ENCODE measurements at places on chromosomes 4 and X. TPM values are rescaled to one million over a fixed set of nuclear protein-coding genes. Genes with fewer than 3 reads are reported as not detected.
A peak's percentile ranks its signal among the peaks of the same experiment; 100 is the strongest.

GRCh38 chrX:44400588-44400987 lies 57.1 kb upstream of the EFHC2 start:
- H3K36me3 ChIP-seq, result peaks cover 2% of the 10 kb centered on the region
- H3K27me3 ChIP-seq, result no peaks in the 10 kb centered on the region
- H3K27ac ChIP-seq, result no peak overlapping the region
- no peak overlapping the region for H3K4me3 ChIP-seq

- H3K36me3 ChIP-seq, result no peaks in the 10 kb centered on the region
- no peaks in the 10 kb centered on the region for H3K27me3 ChIP-seq
- H3K4me3 ChIP-seq, result no peak overlapping the region
- H3K4me1 ChIP-seq, result no peaks in the 10 kb centered on the region
These were observed 23.6 kb upstream of the MFAP3L start for GRCh38 chr4:170049766-170050165.

GRCh38 chr4:20394512-20394911 lies 142.8 kb downstream of the SLIT2 start:
- H3K27ac ChIP-seq, result no peak overlapping the region
- H3K27me3 ChIP-seq, result no peaks in the 10 kb centered on the region
- H3K4me1 ChIP-seq, result peaks cover 7% of the 10 kb centered on the region

DNA sequence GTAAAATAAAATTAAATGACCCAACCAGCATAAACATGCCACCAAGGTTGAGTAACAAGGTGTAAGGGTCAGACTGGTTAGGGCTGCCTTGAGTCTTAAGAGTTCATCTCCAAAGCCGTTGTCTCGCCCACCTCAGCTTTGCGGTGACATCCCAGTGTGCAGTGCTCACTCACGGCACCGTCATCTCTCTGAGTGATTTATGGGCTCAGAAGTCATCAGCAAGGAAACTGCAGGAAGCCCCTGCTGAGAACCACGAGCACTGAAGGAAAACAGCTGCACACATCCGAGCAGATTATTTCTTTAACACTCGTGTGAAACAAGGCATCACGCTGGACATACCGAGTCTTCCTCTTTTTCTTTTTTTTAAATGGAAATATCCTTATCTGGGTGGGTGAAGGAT lies 411.1 kb downstream of the TRIML1 start:
- no peak for DNase-seq
- H3K27me3 ChIP-seq, result no peaks in the 10 kb centered on the region
- H3K4me1 ChIP-seq, result peaks cover 27% of the 10 kb centered on the region
- H3K27ac ChIP-seq, result no peak overlapping the region
- H3K4me3 ChIP-seq, result peak overlapping the region; percentile 3

DNA sequence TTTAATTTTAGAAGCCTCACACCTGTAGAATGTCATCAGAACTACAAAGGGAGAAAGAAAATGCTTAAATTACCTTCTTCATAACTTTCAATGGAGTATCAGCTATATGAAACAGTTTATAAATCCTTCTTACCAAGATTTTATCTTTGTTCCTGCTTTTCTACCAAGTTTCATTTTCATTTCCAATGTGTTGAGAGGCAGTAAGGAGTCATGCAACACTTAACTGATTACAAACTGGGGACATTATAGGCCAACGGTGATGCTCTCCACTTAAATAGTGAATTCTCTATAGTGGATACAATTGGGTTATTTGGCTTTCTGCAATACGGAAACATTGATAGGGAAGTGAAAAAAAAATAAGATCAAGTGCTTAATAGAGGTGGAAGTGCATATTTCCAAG lies 145.2 kb upstream of the FTHL17 start:
- peaks cover 2% of the 10 kb centered on the region for H3K4me1 ChIP-seq
- no peak for DNase-seq
- no peak overlapping the region for H3K4me3 ChIP-seq
- H3K36me3 ChIP-seq, result no peaks in the 10 kb centered on the region

GRCh38 chr4:147309434-147309833 lies 171.5 kb upstream of the EDNRA start:
- H3K36me3 ChIP-seq, result peaks cover 18% of the 10 kb centered on the region
- H3K27ac ChIP-seq, result no peak overlapping the region
- DNase-seq, result no peak
- H3K27me3 ChIP-seq, result no peaks in the 10 kb centered on the region
- H3K4me1 ChIP-seq, result peaks cover 45% of the 10 kb centered on the region
- no peak overlapping the region for H3K4me3 ChIP-seq

DNA sequence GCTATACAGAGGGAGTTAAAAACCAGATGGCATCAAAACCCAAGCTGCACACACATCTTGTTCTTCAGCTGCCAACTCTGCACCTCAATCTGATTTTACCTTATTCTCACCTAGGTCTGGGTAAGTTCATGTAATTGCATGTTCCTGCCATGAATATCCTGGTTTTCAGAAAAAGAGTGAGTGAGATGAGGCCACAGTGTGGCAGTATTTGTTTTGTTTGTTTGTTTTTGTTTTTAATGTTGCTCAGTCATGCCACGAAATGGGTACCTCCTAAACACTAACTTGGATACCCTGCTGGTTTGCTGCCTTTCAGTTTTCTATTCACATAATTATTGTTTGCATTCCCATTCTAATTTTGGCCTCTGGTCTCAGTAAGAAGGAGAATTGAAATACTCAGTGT lies 22.5 kb downstream of the TMEM164 start:
- no peaks in the 10 kb centered on the region for H3K36me3 ChIP-seq
- DNase-seq, result no peak
- no peaks in the 10 kb centered on the region for H3K27me3 ChIP-seq

- H3K36me3 ChIP-seq, result no peaks in the 10 kb centered on the region
- H3K27me3 ChIP-seq, result no peaks in the 10 kb centered on the region
- no peak overlapping the region for H3K4me3 ChIP-seq
- no peak overlapping the region for H3K27ac ChIP-seq
- no peak for DNase-seq
These were observed 55.3 kb upstream of the ZFP42 start for GRCh38 chr4:187940299-187940698.

- no peak within 1 kb of the TSS for H3K4me3 ChIP-seq
- H3K27me3 ChIP-seq, result peaks cover 1% of the 10 kb centered on the region
- no peak within 1 kb of the TSS for H3K27ac ChIP-seq
- no peaks in the 10 kb centered on the region for H3K36me3 ChIP-seq
These were observed at the start of gene ODAPH for GRCh38 chr4:75555294-75556164. ODAPH (plus strand) TSS chr4:75556066; CDS start chr4:75556083, 17 bp downstream.

GRCh38 chr4:87947381-87948160 lies 27.9 kb upstream of the SPP1 start:
- no peaks in the 10 kb centered on the region for H3K36me3 ChIP-seq
- no peak for DNase-seq
- H3K4me1 ChIP-seq, result peaks cover 53% of the 10 kb centered on the region
- no peaks in the 10 kb centered on the region for H3K27me3 ChIP-seq

DNA sequence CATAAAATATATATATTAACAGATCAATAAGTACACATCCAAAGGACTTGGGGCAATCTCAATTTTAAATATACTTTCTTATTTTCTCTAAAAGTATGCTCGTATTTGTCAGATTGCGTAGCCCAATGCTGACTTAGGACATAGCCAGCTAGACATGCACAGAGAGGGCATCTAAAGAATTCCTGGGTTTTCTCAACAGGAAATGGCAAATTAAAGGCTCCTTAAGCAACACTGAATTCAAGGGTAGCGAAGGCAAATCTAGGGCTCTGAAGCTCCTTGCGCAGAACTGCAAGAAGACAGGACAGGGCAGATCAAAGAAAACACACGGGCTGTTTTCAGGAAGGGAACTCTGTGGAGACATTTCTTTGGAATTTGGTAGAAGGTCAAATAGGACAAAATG lies 94.6 kb upstream of the FTHL17 start:
- H3K4me3 ChIP-seq, result no peak overlapping the region
- H3K4me1 ChIP-seq, result peaks cover 2% of the 10 kb centered on the region
- no peak for DNase-seq
- no peak overlapping the region for H3K27ac ChIP-seq

GRCh38 chr4:57442831-57443291 lies 332.7 kb upstream of the IGFBP7 start:
- H3K27me3 ChIP-seq, result no peaks in the 10 kb centered on the region
- no peaks in the 10 kb centered on the region for H3K36me3 ChIP-seq
- DNase-seq, result peak; percentile 27
- H3K4me3 ChIP-seq, result no peak overlapping the region

- no peak overlapping the region for H3K4me3 ChIP-seq
- no peak overlapping the region for H3K27ac ChIP-seq
- H3K27me3 ChIP-seq, result no peaks in the 10 kb centered on the region
These were observed 120.2 kb downstream of the BMPR1B start for GRCh38 chr4:94877973-94878372.

DNA sequence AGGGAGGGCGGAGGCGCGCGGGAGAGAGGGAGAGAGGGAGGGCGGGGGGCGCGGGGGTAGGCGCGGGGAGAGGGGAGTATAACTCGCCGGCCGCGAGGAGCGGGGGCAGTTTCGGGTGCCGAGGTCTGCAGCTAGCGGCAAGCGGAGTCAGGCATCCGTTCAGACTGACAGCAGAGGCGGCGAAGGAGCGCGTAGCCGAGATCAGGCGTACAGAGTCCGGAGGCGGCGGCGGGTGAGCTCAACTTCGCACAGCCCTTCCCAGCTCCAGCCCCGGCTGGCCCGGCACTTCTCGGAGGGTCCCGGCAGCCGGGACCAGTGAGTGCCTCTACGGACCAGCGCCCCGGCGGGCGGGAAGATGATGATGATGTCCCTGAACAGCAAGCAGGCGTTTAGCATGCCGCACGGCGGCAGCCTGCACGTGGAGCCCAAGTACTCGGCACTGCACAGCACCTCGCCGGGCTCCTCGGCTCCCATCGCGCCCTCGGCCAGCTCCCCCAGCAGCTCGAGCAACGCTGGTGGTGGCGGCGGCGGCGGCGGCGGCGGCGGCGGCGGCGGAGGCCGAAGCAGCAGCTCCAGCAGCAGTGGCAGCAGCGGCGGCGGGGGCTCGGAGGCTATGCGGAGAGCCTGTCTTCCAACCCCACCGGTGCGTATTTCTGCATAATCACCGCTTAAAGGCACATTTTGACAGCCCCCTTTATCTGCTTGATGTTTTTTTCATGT lies at the start of gene POU4F2:
Gene POU4F2 (plus strand): TSS at position 108 of the 720 bp plus-strand sequence. CDS start 248 bp downstream, at position 356.
- no peaks in the 10 kb centered on the region for H3K36me3 ChIP-seq
- H3K4me1 ChIP-seq, result peaks cover 23% of the 10 kb centered on the region
- DNase-seq, result no peak
- peaks cover 99% of the 10 kb centered on the region for H3K27me3 ChIP-seq

GRCh38 chr4:17090063-17090462 lies 191.6 kb upstream of the LDB2 start:
- H3K27me3 ChIP-seq, result no peaks in the 10 kb centered on the region
- H3K36me3 ChIP-seq, result no peaks in the 10 kb centered on the region
- DNase-seq, result no peak
- H3K4me1 ChIP-seq, result peaks cover 7% of the 10 kb centered on the region

DNA sequence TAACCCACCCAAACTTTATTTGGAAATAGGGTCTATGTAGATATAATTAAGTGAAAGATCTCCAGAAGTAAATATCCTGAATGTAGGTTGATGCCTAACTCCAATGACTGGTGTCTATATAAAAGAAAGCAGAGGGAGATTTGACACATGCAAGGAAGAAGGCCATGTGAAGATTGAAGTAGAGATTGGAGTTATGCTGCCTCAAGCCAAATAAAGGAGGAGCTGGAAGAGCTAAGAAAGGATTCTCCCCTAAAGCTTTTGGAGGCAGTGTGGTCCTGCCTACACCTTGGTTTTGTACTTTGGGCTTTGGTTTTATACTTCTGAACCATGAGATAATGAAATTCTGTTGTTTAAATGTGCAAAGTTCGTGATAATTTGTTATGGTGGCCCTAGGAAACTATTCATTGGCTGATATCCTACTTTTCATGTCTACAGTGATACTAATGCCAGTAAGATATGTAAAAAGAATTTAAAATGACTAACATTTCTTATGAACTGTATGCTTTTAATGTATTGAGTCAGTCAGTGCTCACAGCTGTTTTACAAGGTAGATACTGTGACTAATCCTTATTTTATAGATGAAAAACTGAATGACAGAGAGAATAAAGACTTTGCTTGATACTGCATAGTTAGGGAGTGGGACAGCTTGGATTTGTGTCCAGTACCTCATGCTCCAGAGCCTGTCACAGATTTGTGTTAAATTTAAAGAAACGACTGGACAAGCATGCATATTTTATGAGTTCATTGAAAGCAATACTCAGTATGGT lies 5.9 kb upstream of the RAB40AL start:
- H3K4me1 ChIP-seq, result no peaks in the 10 kb centered on the region
- DNase-seq, result no peak
- H3K27me3 ChIP-seq, result no peaks in the 10 kb centered on the region
- H3K36me3 ChIP-seq, result no peaks in the 10 kb centered on the region
- no peak overlapping the region for H3K4me3 ChIP-seq

DNA sequence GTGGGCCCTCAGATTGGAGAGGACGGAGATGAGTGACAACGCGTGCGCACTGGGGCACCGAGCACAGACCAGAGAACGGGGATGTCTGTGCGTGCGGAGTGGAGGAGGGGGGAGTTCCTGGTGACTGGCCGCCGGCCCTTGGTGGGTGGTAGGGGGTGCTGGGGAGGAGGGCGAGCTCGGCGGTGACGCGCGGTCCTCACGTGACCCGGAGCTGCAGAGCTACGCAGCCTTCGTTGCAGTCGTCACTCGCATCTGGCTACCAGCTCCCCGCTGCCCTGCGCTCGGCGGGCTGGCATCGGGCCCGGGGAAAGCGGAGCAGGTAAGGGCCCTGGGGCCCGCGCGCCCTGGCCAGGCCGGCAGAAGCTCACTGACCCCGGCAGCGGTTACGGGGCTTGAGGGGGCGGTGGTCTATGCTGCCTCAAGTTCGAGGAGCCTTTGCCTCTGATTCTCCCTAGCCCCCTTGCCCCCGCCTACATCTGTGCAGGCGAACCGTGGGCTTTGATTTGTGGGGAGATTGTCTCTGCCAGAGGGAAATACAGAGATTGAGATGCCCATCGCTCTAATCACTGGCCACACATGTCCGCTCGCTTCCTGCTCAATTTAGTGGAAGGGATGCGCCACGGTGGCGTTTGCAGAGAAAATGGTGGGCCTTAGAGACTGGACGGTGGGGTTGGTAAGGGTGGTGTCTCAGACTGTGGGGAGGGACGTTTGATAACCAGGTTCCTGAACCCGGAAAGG lies at the start of gene ARMCX4:
Gene ARMCX4 (plus strand): TSS at position 245 of the 738 bp plus-strand sequence. CDS start 3,134 bp downstream, outside the sequence.
- H3K4me1 ChIP-seq, result peaks cover 14% of the 10 kb centered on the region
- no peaks in the 10 kb centered on the region for H3K27me3 ChIP-seq
- peaks cover 15% of the 10 kb centered on the region for H3K36me3 ChIP-seq
- H3K27ac ChIP-seq, result peak within 1 kb of the TSS; percentile 91
- peak within 1 kb of the TSS; percentile 74 for H3K4me3 ChIP-seq

DNA sequence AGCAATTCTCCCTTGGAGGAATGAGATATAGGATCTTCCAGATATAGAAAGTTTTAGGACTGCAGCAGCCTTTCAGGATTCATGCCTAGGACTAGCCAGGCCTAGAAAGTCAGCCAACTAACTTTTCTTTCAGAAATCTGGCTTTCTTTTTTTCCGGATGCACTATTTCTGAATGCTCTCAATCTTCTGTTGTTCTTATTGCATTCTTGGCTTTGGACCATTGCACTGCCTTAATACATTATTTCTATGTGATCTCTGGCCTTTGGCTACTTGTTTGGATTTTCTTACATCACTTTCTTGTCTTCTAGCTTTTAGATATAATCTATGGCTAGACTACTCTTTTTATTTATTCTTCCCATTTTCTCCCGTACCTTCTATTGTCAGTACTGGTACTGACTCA lies 813.1 kb upstream of the HTR2C start:
- no peak overlapping the region for H3K4me3 ChIP-seq
- peaks cover 38% of the 10 kb centered on the region for H3K4me1 ChIP-seq
- no peaks in the 10 kb centered on the region for H3K36me3 ChIP-seq
- no peaks in the 10 kb centered on the region for H3K27me3 ChIP-seq
- H3K27ac ChIP-seq, result no peak overlapping the region

TIGD4 gene
- 0.65 TPM for total RNA-seq

NEUROG2 gene
- total RNA-seq, result not detected

SORBS2 gene
- 9.2 TPM for total RNA-seq

GLRA3 gene
- total RNA-seq, result 0.02 TPM

RGN gene
- total RNA-seq, result 1.2 TPM

CT45A5 gene
- total RNA-seq, result not detected

INTS6L gene
- total RNA-seq, result 31.7 TPM

ARX gene
- total RNA-seq, result not detected

SSX2B gene
- total RNA-seq, result not detected

NUDT9 gene
- total RNA-seq, result 27.7 TPM

C1QTNF7 gene
- 4.4 TPM for total RNA-seq

RPA4 gene
- total RNA-seq, result 1.2 TPM

TMEM271 gene
- total RNA-seq, result not detected
